Psoas muscle (tissue), 8 donors: ENCODE measurements at places on chromosomes 3 and 15. TPM values are rescaled to one million over a fixed set of nuclear protein-coding genes. Genes with fewer than 3 reads are reported as not detected.

HCN4 gene
- total RNA-seq, result not detected

DHFR2 gene
- total RNA-seq, result 1.7 TPM

GPR171 gene
- total RNA-seq, result 0.27 TPM

ADAMTSL3 gene
- 12.8 TPM for total RNA-seq

CLDN11 gene
- total RNA-seq, result 3.0 TPM

CD80 gene
- total RNA-seq, result not detected

GAP43 gene
- total RNA-seq, result not detected

APBA2 gene
- total RNA-seq, result not detected

IL12A gene
- 0.79 TPM for total RNA-seq

FBXO40 gene
- total RNA-seq, result 33.0 TPM

ZFAND6 gene
- total RNA-seq, result 66.3 TPM

SMCO1 gene
- 1.2 TPM for total RNA-seq

GSK3B gene
- total RNA-seq, result 41.2 TPM

GATM gene
- 41.3 TPM for total RNA-seq

FMN1 gene
- total RNA-seq, result 10.2 TPM

KCNH8 gene
- total RNA-seq, result not detected

RASGRF1 gene
- not detected for total RNA-seq

CFAP44 gene
- 0.89 TPM for total RNA-seq

HACD2 gene
- 6.6 TPM for total RNA-seq

FSTL1 gene
- 46.9 TPM for total RNA-seq

GABRR3 gene
- total RNA-seq, result not detected

MST1 gene
- total RNA-seq, result 3.2 TPM

GJD2 gene
- not detected for total RNA-seq

FBLN2 gene
- total RNA-seq, result 24.9 TPM

PLA2G4B gene
- total RNA-seq, result 2.1 TPM

VPS18 gene
- 15.2 TPM for total RNA-seq

KBTBD12 gene
- total RNA-seq, result 47.5 TPM

SUMF1 gene
- 5.2 TPM for total RNA-seq

CASR gene
- not detected for total RNA-seq

GOLGA8T gene
- not detected for total RNA-seq

EBLN2 gene
- total RNA-seq, result 0.54 TPM

ISLR gene
- total RNA-seq, result 18.0 TPM
